ENCODE measurements at places on chromosomes 13 and 19.

- DNase-seq, result no peak
These were observed at the start of gene SLC44A2 for GRCh38 chr19:10625003-10625761. Gene SLC44A2 (plus strand): TSS chr19:10625553. CDS start chr19:10625634, 81 bp downstream.

DNA sequence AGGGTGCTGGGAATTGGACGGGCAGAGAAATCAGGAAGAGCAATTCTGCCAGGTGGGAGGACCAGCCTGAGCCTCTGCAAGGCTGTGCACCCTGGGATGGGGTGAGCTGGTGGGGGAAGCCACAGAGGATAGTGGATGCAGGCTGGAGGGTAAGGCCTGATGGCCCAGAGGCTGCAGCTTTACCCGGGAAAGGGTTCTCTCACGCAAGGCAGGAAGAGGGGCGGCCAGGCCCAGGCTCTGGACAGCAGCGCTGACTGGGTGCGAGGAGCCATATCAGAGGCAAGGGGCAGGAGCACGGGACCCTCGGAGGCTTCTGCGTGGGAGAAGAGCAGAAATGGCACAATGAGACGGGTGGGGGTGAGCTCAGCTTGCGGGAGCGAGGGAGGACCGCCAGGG, 104.6 kb downstream of the SOX1 start:
- no peak for DNase-seq

DNA sequence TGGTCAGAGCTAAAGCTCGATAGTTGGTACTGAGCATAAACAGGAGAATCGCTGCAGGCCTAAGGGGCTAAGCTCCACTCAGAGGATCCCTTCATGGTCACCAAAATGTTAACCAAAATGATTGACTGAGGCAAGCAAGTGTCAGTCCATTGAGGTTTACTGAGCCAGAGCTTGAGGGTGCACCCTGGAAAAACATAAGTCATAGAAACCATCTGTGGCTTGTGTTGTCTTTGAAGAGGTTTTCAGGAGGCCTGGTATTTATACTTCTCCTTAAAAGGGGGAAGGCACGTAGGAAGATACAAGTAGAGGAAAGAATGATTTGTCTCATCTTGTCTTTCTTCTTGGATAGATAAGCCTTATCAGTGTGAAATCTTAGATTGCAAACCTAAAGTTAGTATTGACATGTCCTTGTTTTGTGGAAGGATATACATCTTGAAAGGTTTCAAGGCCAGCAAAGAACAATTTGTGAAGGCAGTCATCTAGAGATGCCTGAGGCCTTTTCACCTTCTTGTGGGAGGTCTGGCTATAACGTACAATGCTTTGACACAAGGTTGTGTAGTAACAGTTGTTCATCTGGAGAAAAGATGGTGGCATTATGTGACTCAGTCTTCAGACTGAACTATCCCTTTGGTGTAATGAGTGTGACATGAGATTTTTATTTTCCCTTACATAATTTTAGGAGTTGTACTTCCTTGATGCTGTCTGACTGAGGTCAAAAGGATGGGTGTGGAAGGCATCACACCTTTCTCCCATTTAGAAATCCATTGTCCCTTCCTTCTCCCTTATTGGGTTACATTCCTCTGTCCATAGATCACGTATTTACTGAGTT, 14.7 kb upstream of the CEACAM6 start:
- no peak for DNase-seq

GRCh38 chr13:111248822-111249221, 71.6 kb upstream of the TEX29 start:
- DNase-seq, result no peak

- no peak for DNase-seq
These were observed 15.4 kb upstream of the NOP53 start for GRCh38 chr19:47729799-47730520.

GRCh38 chr13:26727633-26728032, 33.0 kb downstream of the GPR12 start:
- DNase-seq, result no peak

DNA sequence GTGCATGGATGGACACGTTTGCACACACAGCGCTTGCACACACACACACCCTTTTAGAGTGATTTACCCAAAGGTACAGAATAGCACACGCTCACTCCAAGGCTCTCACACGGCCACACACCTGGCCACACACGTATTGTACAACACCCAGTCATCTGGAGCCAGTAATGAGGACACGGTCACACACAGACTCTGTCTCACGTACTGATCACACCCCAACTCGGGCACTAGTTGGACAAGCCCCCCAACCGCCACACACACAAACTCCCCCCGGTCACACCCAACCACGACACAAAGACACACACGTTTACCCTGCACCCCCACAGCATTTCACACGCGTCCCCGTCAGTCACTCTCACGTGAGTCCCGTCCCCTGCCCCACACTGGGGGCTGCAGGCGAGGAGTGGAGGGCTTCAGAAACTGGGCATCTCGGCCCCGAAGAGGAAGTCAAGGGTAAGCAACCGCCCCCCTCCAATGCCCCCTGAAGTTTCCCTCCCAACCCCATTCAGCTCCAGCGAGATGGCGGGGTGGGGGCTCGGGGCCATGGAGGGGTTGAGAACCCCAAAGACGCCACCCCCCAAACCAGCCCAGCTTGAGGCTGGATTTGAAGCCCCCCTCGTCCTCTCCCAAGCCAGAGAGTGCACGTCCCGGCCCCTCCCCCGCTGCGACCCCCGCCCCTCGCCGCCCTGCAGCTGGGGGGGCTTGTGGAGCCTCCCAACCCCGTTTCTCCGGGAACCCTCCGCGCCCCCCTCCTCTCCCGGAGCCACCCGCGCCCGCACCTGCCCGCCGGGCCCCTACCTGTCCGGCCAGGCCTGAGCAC, 599 bp downstream of the OLFM2 start:
- no peak for DNase-seq

DNA sequence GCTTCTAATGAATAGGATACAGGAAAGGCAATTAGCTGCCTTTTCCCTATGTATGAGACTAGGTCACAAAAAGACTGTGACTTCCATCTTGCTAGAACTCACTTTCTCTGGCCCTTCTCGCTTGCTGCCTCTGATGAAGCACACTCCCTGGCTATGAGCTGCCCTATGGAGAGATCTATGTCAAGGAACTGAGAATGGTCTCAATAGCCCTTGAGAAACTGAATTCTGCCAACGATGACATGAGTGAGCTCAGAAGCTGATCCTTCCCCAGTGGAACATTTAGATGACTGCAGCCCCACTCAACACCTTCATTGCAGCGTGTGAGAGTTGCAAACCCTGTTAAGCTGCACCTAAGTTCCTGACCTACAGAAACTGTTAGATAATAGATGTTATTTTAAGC, 309.8 kb downstream of the COG6 start:
- no peak for DNase-seq

DNA sequence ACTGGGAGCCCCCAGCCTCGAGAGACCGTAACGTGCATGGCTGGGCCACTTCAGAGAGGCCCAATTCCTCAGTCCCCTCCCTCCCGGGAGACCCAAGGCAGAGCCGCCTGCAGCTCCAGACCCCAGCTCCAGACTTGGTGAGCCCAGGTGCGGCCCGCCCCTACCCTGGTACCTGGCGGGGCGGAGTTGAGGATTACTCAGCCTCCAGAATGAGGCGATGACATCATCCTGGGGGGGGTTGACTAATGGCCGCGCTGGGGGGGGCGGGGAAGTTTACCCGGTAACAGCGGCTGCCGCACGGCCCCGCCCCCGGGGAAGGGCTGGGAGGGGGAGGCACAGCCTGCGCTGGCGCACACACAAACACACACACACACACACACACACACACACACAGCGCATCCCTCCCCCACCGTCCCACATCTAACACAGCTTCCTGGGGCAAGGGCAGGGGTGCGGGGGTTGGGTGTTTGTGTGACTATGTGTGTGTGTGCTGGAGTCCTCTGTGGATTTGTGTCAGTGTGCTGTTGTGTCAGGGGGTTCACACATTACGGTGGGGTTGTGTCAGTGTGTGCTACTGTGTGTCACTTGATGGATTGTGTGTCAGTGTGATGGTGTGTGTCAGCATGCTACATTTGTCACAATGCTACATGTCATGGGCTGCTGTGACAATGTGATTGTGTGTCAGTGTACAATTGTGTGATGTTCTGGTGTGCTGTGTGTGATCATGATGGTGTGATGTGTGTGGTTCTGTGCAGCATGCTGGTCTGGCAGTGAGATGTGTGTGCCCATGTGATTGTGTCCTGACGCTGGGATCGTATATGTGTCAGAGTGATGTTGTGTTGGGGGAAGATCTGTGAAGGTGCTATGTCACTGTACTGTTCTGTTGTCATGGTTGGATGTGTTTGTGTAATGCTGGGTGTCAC, 10.3 kb upstream of the BBC3 start:
- DNase-seq, result no peak

DNA sequence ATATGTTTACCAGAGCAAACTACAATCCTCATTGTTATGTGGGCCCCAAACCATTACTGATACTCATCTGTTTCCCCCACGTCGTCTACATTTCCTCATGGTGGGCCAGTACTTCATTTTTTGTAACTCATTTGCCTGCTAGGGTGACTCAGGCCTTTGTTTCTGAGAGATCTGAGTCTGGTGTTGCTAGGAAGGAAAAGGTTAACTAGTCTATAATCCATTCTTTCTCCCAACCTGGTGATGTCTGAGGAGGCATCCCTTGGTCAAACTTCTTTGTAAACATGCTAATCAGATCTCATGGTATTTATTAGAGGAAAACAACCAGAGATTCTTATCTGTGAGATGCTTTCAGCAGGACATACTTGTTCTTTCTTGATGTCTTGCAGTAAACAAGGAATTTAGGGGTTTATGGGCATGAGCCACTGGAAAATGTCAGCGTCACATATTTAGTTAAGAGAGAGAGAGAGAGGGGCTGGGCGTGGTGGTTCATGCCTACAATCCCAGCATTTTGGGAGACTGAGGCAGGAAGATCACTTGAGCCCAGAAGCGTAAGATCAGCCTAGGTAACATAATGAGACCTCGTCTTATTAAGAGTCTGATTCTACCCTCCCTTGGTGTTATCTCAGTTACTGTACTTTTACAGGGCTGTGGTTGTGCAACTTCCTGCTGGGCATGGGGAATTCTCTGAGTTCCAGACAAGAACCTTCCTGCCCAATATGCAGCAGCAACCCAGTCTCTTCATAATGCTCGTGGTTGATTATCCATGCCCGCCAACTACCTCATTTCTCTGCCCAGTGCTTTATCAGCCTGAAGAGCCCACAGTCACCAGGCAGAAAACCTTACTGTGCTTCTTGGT, 9.7 kb upstream of the DPRX start:
- DNase-seq, result no peak

DNA sequence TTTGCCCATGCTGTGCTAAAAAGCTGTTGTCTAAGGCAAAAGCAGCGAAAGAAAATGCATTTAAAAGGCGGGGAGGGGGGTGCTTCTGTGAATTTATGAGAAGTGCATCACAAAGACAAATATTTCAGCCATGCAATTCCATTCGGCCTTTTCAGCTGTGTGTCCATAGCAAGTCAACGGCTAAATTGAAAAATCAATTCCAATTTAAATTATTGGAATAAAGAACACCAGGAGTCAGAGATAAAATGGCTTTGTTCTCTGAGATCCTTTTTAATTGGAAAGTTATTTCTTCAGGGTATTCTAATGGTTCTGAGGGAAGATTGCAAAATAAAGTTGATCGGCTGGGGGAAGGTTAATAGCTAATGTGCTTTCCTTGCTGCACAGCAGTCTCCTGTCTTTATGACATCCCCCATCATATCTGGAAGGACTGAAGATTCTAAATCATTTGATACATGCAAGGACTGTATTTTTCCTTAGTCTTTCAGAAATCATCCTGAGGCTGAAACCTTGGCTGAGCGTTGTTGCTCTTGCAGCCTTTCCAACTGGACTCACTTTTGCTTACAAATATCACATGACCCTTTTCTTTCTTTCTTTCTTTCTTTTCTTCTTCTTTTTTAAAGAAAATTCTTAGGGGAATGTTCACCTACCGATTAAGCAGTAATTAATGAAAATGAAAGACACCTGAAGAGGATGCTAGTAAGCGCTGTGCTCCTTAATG, 647.1 kb downstream of the DACH1 start:
- no peak for DNase-seq

GRCh38 chr19:2747349-2747748, 7.5 kb upstream of the SLC39A3 start:
- no peak for DNase-seq

GRCh38 chr13:81916461-81916860, 1575.5 kb upstream of the SPRY2 start:
- no peak for DNase-seq

DNA sequence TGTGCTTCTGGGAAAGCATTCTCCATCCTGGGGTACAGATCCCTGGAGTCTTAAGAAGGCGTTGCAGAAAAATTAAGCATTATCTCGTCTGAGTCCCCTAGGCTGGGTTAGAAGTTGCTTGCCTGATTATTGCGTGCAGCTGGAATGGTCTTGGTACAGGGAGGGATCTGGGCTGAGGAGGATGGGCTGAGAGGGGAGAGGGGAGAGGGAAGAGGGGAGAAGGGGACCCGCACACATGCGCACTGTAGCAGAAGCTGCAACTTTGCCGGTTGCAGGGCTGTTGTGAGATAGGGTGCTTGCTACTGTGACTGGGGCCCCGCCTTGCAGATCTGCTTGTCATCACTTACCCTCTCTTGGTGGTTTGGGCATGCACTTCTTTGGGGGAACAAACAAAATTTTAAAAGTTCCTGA, 316.8 kb downstream of the DLEU7 start:
- no peak for DNase-seq

DNA sequence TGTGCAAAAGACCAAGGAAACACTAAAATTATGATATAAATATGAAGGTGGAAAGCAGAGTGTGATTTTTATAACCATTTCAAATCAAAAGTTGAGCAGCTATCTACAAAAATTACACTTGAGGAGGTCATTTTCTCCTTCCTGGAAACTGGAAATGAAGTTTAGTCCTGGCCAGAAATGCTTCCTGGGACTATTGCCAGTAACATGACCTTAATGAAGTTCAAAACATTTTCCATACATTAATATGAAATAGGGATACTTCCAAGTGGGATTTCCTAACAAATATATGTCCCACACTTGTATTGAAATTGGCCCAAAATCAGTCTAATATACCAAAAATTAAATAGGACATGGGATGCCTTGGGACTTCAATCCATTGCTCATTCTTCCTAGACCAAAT, 1556.8 kb upstream of the MIR17HG start:
- DNase-seq, result peak; percentile 54

- no peak for DNase-seq
These were observed 490.6 kb downstream of the COG6 start for GRCh38 chr13:40146063-40146462.

DNA sequence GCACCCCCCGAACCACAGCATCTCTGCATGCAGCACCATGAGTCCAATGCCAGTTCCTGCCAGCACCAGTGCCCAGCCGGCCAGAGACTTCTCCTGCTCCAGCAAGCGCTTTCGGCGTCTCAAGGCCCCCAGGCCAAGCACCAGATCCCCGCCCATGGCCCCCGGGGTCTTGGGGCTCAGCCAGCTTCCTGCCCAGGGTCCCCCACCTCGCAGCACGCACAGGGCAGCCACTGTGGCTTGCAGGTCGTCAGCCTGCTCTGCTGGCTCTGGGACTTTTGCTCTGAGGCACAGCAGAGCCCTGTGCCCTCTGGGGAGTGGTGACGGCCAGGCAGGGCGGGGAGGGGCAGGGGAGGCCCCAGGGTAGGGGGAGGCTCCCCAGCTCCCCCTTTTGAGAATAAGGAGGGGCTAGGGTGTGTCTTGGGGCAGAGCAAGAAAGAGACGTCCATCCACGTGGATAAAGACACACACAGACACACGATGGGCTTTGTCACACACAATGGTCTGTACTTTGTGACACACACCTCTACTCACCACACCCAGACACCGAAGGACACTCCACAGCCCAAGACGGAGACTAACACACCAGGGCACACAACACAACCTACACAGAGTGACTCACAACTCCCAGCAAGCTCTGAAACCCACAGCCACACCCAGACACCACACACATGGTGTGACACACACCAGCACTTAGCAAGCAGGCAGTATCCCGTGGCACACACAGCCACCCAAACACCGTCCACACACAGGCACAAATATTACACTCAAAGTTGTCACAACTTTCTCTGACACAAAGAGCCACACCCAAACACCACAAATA, at the start of gene KCNN4:
KCNN4 (minus strand) TSS at position 268 of the 820 bp plus-strand sequence; CDS start at position 156, 112 bp downstream.
- DNase-seq, result no peak
